Brain pericyte (primary cell): ENCODE measurements at places on chromosomes 11 and 22.

DNA sequence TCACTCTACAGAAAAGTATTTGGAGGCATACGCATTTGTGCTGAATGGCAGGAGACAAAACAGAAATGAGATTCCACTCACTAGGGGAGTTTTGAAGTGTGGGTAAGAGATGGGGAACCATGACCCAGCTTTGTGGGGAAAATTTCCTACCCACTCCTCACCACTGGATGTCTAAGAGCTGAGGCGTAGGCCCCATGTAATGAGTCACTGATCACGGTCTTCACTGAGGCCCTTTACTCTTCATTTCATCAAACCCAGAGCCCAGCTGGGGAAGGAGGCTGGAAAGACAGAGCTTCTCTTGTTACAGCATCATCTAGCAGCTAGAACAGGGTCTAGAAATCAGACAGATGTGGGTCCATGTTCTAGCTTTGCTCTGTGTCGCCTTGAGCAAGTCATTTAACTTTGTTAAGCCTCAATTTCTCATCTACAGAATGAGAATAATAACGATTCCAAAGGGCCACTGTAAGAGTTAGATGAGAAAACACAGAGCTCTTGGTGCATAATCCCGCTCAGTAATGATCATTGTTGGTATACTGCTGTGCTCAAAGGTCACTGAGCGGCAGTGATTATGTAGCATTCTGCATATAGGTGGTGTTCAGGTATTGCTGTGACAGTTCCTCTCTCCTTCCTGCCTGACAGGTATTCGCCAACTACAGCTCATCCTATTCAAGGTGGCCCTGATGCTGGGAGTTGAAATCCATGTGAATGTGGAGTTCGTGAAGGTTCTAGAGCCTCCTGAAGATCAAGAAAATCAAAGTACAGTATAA, 97.2 kb downstream of the MICAL2 start:
- DNase-seq = no peak

DNA sequence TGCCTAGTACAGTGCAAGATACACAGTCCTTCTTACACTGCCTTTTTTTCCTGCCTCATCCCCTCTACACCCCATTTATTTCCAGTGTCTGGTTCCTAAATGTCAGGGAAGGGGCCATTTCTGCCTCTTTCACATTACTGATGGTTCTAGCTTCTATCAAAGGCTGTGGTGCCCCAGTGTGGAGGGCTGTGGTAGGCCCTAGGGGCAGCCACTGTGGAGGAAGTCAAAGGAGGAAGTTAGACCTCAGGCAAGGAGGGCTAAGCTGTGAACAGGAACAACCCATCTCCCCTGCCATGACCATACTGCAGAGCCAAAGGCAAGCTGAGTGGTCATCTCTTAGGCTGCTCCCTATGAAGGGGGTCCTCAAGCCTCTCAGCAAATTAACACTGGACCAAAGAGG, 81.9 kb upstream of the CRTAM start:
- DNase-seq = no peak

DNA sequence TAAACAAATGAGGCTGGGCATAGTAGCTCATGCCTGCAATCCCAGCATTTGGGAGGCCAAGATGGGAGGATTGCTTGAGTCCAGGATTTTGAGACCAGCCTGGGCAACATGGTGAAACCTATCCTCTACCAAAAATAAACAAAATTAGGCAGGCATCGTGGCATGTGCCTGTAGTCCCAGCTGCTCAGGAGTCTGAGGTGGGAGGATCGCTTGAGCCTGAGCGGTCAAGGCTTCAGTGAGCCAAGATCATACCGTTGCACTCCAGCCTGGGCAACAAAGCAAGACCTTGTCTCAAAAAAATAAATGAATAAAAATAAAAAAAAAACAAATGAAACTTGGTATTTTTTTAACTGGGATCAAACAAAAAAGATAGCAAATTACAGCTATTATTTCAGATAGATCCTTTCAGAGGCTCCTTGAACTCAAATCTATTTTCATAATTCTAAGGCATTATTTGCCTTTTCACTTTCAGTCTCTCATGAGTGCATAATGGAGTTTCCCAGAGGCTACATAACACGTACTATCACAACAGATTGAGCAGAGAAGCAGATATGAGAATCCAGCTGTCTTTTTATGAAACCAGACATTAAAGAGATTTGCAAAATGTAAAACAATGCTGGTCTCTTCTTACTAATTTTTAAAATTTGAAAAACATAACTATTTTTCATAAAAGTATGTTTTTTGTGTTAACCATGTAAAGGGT, 23.1 kb downstream of the DDIAS start:
- DNase-seq = no peak

DNA sequence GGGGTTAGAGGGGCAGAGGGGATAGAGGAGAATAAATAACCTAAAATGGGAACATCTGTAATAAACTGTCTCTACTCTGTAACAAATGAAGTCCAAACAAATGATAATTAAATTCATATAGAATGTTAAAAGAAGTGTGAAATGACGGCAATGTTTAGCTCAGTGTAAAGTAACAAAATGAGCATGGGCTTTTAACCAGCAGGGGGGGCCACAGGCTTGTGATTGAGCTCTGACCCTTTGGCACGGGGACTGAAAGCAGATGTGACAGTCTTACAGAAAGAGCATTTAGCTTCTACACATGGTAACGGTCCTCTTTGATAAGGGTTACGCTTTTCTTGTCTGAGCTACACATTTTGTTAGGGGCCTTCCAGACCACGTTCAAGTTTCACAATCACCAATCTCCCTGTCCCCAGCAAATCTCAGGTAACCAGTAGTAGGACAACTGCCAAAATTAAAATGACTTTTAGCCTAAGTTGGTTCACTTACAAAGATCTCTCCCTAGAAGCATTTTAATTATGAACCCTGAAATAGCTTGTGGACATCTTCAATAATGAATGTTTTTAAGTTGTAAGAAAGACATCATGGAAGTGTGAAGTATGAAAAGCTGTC, 262.5 kb downstream of the DCDC1 start:
- no peak for DNase-seq

DNA sequence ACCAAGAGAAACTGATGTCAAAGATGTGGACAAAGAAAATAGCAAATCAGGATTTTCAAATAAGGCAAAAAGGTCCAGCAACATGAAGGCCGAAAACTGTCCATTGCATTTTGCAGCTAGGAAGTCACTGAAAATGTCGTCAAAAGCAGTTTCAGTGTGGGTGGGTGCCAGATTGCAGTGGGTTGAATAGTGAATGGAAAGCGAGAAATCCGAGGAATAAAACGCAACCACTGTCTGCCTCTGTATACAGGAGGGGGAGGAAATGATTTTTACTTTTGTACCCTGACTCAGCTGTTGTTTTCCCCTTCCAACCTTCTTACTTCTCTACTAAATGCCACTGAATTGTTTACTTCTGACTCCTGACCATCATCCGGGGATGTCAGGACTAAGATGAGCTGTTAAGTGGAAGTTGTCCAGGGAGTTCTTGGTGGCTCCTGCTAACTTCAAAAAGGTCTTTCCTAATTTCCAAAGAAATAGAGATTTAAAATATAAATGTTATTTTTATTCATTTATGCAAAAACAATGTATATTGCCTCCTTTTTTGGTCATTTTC, 64.9 kb upstream of the BIRC3 start:
- no peak for DNase-seq

DNA sequence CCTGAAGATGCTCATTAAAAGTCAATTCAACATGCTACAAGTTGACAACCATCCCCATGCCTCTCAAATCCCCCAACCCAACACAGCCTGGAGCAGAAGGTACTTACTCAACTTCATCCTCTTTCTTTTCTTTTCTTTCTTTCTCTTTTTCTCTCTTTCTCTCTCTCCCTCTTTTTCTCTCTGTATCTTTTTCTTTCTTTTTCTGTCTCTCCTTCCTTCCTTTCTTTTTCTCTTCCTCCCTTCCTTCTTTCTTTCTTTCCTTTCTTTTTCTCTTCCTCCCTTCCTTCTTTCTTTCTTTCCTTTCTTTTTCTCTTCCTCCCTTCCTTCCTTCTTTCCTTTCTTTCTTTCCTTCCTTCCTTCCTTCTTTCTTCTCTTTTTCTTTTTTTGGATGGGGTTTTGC, 135.7 kb upstream of the SEZ6L start:
- DNase-seq = no peak

DNA sequence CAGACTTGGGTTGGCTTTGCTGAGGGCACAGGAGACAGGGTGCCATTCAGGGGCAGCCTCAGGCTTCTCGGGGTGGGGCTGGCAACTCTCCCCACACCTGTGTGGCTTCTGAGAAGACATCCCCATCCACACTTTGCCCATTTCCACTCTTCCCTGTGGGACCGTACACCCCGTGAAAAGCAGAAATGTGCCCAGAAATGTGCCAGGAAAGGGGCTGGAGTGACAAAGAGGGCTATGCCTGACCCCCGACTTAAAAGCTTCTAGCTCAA, 50.6 kb downstream of the SGSM3 start:
- no peak for DNase-seq

DNA sequence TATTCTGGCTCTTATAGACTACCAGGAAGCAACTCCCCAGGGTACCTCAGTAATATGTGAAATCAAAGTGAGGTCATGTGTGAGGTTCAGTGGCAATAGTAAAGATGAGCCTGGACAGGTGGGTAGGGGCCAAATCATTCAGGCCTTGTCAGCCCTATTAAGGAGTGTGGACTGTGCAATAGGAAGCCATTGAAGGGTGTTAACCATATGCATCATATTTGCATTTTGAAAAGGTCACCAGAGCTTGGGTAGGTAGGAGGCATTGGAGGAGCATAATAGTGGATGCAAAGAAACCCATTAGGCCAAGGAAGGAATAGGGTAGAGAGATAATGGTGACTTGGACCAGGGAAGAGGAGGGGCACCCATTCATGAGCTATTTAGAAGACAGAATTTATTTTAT, 8.4 kb upstream of the MRPL11 start:
- no peak for DNase-seq

DNA sequence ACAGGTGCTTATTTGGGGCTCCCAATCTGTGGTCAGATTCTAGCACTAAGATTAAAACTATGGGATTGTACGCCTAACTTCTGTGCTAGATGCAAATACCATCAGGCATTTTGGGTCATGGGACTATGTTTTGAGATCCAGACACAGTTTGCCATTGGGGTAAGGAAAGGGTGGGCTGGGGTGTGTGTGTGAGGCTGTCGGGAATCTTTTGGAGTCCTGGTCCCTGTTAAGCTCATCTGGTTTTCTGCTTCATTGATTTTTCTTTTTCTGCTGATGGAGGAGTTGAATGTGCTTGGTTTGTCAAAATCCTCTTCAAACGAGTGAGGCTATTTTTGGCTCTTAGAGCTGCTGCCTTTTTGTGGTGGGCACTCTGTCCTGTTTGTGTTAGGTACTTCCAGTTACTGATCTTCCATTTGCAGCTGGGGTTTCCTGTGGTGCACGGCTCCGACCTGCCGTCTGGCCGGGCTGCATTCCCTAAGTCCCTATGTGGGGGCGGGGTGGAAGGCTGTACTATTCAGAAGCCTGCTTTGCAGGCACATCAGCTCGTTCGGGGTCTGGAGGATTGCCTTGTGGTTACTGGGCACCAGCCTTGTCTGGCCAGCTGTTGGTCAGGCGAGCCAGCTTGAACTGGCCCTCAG, 2.9 kb downstream of the BCR start:
- no peak for DNase-seq

- no peak for DNase-seq
Measured at GRCh38 chr11:120403966-120404365, 67.8 kb downstream of the ARHGEF12 start.

GRCh38 chr11:78039919-78040671, 17.0 kb upstream of the KCTD14 start:
- no peak for DNase-seq

DNA sequence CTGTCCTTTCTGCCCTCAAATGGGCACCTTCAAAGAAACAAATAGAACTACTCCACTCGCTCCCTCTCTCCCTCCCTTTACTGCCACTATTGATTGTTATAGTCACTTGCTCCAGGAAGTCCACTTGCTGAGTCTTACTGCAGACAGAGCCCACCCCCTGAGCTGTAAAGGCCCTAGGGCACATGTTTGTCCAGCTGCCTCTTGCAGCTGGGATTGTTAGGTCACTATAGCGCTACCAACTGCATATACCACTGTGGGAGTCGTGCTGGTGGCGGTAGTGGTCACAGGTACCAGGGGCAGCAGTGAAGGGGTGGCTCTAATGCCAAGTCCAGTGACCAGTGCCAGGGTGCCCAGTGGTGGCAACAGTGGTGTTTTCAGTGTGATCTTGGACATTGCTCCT, 4.4 kb upstream of the SREBF2 start:
- DNase-seq = no peak

DNA sequence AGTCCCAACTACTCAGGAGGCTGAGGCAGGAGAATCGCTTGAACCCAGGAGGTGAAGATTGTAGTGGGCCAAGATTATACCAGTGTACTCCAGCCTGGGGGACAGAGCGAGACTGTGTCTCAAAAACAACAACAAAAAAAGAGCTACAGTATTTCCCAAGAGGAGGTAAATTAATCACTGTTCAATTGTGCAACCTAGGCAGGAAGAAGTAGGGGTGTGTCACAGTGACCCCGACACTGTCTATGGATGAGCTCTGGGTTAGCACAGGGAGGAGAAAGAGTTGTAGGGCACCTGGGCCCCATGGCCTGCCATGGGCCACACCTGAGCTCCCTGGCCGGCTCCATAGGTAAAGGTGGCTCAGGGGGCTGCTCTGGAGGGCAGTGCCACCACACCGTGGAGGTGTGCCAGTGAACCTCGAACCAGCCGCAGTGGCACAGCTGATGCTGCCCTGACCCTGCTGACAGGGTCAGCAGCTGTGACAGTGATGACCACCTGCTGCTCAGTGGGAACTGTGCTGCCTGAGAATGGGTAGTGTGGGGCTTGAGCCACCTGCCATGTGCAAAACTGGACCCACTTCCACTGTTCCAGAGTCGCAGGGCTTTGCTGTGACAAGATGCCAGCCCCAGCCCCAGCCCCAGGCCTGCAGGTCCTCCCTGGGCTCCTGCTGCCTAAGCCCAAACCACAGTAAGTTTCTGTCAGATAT, 84.0 kb upstream of the PITPNB start:
- no peak for DNase-seq

DNA sequence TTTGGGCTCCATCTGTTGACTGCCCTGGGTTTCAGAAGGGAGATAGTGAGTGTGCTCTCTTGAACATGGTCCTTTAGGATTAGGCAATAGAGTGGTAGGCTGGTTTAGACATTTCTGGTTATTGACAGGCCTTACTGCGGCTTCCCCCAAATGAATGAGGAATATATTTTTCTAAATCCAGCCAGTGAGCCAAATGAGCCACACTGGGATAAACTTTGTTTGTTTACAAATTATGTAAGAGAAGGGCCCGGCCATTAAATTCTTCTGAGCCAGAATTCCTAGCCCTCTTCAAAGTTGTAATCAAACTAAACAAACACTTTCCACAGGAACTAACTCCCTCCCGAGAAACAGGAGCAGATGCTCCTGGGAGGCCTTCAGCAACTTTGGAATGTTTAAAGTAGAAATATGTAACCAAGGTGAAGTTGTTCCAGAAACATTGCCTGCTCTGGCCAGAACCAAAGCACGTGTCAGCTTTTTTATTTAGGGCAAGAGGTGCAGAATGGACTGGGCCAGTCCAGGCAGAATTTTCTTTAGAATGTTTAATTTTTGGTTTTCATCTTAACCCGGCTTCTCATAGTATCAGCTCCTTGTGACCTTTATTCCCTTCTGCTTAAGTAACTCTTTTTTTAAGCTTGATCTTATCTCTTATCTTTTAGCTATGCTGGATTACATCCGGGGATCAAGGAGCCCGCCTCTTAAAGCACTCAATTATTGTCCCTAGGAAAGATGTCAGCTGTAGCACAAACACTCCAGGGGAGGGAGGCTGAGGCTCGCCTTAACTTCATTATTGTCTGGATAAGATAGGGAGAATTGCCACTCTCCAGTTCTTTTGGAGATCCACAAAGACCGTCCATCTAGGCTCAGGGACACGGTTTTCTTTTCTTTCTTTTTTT, 28.7 kb downstream of the ZNRF3 start:
- no peak for DNase-seq
